Coronary artery (tissue), 2 donors: ENCODE measurements at places on chromosomes 2 and 18.
A peak's percentile ranks its signal among the peaks of the same experiment; 100 is the strongest.

DNA sequence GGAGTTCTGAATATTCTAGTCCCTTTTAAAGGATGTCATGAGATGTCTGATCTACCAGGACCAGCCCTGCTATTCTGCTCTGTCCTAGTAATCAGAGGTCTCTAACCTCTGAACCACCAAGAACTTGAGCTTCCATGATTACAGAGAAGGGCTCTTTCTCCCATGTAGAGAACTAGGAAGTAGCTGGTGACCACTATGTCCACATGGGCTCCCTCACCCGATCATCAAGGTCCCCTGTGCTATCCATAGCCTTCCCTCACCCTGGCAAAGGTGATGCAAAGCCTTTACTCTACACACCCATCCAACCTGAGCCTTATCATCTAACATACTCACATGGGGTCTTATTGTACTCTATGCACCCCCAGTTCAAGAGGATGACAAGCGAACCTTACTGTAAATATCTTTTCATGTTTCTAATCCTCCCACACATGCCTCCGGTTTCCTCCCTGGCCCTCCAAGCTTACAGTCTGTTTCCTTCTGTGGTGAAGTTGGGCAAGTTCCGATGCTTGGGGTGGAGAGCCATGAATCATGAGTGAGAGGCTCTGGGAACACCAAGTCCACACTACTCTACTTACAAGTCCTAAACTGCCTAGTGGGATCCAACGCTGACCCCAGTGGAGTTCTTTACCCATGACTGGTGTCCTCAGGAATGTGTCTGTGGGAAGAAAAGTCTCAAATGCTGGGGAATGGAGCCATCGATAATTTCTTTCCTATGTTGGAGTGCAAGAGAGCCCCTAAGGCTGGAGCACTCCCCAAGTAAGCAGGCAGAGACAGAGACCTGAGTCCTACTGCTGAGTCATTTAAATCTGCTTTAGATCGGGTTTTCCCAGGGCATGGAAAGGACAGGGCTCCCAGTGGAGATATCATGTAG lies 73.3 kb upstream of the KLF7 start:
- DNase-seq, result peak; percentile 88

DNA sequence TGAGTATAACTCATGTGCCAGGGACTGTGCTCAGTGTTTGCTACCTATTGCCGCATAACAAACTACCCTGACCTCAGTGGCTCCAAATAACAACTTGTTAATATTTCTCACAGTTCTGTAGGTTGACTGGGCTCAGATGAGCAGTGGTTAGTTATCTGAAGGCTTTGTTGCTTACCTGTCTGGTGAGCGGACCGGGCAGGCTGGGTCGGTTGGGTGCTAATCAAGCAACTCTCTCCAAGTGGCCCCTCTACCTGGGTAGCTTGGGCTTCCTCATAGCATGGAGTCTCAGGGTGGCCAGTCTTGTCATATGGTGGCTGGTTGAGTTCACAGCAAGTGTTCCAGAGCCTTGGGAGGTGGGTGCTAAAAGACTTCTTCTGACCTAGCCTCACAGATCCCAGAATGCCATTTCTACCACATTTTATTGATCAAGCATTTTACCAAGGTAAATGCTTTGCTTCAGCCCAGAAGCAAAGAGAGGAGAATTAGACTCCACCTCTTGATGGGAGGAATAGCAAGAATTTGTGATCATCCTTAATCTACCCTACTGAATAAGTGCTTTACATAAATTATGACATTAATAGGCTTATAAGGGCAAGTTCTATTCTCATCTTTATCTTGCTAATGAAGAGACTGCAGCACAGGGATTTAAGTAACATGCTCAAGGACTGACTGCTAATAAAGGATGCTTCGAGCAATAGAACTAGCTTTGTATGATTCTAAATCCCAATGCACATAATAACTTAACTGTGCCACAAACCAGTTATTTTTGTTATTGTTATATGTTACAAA lies 16.9 kb downstream of the RAB31 start:
- DNase-seq, result no peak

- no peak for DNase-seq
Observed at GRCh38 chr18:3444954-3445353, 5.0 kb upstream of the TGIF1 start.

- no peak for DNase-seq
Observed at GRCh38 chr18:58224425-58224750, 180.4 kb downstream of the NEDD4L start.

DNA sequence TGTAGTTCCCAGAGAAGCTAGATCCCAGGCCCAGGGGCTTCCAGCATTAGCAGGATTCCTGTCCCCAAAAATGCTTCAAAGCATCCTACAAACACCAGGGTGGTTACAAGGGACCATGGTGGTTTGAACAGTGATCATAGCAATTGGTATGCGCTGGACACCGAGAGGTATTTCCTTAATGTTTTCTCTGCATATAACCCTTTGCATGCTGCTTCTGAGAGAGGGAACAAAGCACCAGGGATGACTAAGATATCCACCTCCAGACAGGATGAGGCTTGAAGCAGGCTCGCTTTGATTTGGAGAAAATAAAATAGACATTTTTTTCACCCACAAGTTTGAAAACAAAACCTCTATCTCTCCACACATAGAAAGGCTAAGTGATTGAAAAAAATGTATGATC lies 50.5 kb upstream of the TSPYL6 start:
- DNase-seq, result no peak

GRCh38 chr2:8028981-8029380 lies 652.9 kb upstream of the ID2 start:
- no peak for DNase-seq

GRCh38 chr2:150570712-150571111 lies 83.2 kb upstream of the RND3 start:
- DNase-seq, result no peak

DNA sequence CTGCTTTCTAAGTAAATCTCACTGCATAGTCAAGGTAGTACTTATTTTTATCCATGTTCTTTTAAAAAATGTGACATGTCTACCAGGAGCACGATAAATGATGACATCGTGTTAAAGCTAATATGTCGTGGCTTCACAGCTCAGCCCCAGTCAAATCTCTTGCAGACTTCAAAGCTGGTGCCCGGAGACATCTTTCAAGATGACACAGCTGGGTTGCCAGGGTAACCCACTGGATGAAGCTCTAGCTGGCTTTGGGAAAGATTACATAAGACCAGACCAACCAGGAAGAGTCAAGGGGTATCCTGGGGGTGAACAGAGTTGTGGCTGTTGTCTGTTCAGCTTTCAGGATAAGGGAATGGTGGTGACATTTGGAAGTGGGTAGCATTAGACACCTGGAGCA lies 67.8 kb downstream of the VSNL1 start:
- no peak for DNase-seq

- no peak for DNase-seq
Observed at GRCh38 chr18:76885001-76885400, 62.6 kb downstream of the ZNF236 start.

DNA sequence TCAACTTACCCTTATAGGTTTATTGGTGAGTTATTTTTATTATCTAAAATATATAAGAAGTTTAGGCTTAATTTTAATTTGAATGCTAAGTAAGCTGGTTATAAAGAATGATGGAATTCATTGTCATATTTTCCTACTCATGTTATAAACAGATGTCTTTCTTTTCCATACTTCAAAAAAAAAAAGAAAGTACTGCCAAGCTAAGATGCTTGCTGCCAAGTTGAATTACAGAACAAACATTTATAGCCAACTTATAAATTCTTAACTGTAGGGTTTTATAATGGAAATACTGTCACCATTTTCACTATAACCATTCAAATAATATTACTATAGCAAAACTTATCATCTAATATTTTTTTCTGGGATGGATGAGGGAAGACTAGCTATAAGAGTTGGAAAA lies 676.0 kb downstream of the NRXN1 start:
- no peak for DNase-seq

DNA sequence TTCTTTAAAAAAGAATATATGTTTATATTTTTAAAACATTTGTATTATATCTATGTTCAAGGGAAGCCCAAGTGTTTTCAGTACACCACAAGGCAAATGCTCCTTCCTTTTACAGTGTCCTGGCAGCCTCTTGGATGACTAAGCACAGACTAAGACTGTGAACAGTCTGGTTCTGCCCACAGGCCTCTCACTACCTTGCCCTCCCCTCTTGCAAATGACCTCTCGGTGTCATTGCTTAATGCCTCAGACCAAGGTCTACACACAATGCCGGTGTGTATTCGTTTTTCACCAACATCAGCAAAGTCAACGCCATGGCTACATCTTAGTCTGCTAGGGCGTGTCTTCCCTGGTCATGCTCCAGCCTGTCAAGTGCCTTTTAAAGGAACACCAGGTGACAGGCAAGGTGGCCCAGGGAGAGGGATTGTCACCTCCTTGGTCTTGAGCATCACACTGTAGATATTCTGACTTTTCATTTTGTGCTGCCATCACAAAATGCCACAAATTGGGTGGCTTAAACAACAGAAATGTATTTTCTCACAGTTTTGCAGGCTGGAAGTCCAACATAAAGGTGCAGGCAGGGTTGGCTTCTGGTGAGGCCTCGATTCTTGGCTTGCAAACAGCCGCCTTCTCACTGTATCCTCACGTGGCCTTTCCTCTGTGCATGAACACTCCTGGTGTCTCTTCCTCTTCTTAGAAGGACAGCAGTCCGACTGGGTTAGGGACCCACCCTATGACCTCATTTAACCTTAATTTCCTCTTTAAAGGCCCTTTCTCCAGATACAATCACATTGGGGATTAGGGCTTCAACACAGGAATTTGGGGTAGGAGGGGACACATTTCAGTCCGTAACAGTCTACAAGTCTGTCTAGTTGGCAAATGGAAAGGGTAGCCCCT lies 266.5 kb downstream of the KLHL29 start:
- no peak for DNase-seq

DNA sequence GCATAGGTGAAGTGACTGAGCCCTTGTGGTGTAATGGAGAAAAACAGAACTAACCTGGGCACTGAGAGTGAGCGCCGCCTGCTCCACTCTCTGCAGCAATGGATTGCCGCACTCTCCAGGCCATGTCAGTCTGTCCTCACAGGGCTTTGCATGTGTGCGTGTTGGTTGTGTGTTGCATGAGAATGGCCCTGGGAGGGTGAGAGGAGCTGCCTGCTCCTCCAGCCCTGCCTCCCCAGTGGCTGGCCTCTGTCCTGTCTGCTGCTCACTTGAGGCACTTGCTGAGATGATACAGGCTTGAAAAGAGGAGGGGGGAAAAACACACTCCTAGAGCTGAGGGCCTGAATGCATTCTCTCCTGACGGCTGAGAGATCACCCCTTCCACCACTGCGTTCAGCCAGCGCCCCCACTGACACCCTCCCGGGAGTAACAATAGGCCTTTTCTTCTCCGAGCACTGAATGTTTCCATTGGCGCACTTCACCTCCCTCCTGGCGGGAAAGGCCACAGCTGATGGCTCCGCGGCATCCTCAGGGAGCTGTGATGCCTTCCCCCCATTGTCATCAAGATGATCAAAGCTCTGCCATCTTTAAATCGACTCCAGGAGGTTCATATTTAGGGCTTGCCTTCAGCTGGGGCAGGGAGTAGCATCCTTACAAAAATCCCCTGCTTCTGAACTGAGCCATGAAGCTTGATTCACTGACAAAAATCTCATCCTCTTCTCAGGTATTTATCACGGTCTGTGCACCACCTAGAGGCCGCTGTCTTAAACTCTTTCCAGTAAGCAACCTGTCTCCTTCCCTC lies 49.9 kb upstream of the DAPL1 start:
- DNase-seq, result no peak

- DNase-seq, result no peak
Observed at GRCh38 chr2:172380436-172381274, 46.7 kb upstream of the ITGA6 start.

GRCh38 chr18:55589625-55590291 lies 1.8 kb upstream of the TCF4 start:
- DNase-seq, result peak; percentile 98

DNA sequence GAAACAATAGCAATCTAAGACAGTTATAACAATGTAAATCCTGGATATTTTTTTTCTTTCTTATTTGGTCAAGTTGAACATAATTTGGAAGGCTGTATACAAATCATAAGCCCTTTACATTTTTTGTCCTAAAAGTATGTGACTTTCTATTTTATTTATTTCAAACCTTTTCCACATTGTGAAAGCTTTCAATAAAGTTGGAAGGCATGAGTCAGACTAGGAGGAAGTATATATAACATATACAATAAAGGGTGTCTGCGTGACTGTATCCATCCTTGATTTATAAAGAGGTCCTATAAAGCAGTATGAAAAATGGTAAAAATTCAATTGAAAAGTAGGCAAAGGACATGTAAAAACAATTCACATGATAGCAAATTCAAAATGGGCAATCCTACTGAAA lies 44.4 kb downstream of the CRACDL start:
- DNase-seq, result no peak

DNA sequence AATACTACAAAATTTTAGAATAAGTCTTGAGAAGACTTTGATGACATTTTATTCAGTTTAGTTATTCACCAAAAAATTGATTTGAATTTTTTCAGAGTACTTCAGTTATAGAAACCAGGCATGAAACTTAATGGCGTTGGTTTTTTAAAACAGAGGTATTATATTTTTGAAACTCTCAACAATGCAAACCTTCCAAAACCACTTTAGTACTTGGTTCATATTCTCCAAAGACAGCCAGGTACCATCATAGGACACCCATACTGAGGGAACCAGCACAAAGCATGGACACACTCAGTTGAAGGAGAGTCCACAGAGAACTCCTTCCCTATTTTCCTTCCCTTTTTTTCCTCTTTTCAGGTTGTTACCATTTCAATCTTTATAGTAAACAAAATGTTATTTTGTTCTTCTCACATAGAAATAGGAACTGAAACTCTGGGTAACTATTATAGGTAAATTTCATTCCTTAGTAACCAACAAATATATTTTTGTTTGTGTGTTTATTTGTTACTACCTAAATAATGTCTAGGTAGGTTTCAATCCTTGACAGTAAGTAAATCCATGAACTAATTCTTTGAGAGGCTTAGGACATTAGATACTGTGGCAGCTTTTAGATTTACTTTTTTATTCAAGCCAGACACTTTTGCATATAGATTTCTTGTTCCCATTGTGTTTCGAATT lies 95.8 kb downstream of the TMEFF2 start:
- no peak for DNase-seq

DNA sequence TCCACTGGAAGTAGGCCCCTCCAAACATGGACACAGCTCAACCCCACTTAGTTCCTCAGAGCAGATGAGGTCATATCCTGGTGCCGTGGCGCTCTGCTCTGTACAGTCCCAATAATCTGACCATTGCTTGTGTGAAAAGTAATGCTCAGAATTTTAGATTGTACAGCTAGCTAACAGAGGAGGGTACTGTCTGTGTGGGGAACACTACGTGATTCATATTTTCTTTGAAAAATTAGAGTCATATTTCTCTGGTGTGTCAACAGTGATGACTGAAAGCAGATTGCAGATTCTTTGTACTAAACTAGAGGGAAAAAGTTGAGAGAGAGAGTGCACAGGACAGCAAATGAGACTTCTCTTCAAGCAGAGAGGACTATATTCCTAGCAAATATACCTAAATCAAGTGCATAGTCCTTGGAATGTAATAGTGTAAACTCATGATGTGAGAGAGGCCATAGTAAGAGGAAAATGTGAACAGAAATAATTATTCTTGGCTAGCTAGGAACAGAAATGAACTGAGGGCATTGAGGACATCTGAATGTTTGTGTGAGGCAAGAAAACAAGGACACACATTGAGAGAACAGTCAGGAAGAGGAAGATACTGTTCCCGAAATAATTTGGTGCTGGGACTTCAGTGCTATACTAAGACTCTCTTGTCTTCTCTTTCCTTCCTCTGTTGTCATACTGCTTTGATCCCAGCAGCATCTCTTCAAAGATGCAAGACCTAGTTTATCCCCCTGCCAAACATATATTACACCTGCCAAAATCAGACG lies 157.0 kb upstream of the RND3 start:
- DNase-seq, result no peak
